ENCODE measurements at places on chromosomes 12 and 14. TPM values are rescaled to one million over a fixed set of nuclear protein-coding genes. Genes with fewer than 3 reads are reported as not detected.

Gene SMIM41
- 5.7 TPM for total RNA-seq

Gene POTEG
- total RNA-seq = not detected

Gene B4GALNT1
- total RNA-seq = 0.19 TPM

Gene HOXC4
- total RNA-seq = 1.1 TPM

Gene ZFHX2
- 0.26 TPM for total RNA-seq

Gene GUCY2C
- not detected for total RNA-seq

Gene CLEC4C
- total RNA-seq = not detected

Gene NGDN
- total RNA-seq = 43.3 TPM

Gene KCNC2
- not detected for total RNA-seq

Gene COX8C
- total RNA-seq = not detected

Gene CFAP251
- total RNA-seq = 2.9 TPM

Gene TGM1
- total RNA-seq = 566 TPM

Gene RNASE8
- not detected for total RNA-seq

Gene GON7
- 10.4 TPM for total RNA-seq

Gene RERGL
- 0.48 TPM for total RNA-seq

Gene AP5M1
- 32.3 TPM for total RNA-seq

Gene PLEK2
- 8.4 TPM for total RNA-seq

Gene TAS2R13
- total RNA-seq = 2.3 TPM

Gene DPY19L2
- 0.15 TPM for total RNA-seq

Gene C12orf43
- 9.1 TPM for total RNA-seq

Gene HOXC12
- total RNA-seq = not detected

Gene SLC35F4
- not detected for total RNA-seq

Gene GZMH
- 5.1 TPM for total RNA-seq

Gene RNF212B
- not detected for total RNA-seq

Gene IGFBP6
- total RNA-seq = 139 TPM

Gene ADAM20
- total RNA-seq = 1.1 TPM

Gene EMC9
- total RNA-seq = 12.1 TPM

Gene MYH6
- total RNA-seq = not detected

Gene C3AR1
- 9.5 TPM for total RNA-seq

Gene ACOT2
- 13.3 TPM for total RNA-seq

Gene TNFAIP2
- 163 TPM for total RNA-seq

Gene GARIN6
- total RNA-seq = not detected

Gene STXBP6
- 9.7 TPM for total RNA-seq

Gene MGP
- total RNA-seq = 108 TPM

Gene GPR84
- not detected for total RNA-seq

Gene CEBPE
- not detected for total RNA-seq

Gene KLRC2
- total RNA-seq = 0.35 TPM

Gene ADGRD1
- 2.3 TPM for total RNA-seq

Gene SMAGP
- total RNA-seq = 134 TPM

Gene DDN
- total RNA-seq = 0.26 TPM

Gene CDH24
- 3.4 TPM for total RNA-seq

Gene KCNK10
- total RNA-seq = 4.7 TPM

Gene NUP107
- 48.4 TPM for total RNA-seq

Gene NRIP2
- 1.6 TPM for total RNA-seq

Gene PARPBP
- total RNA-seq = 13.3 TPM

Gene EXOC3L4
- total RNA-seq = not detected

Gene SDR9C7
- total RNA-seq = 2.9 TPM

Gene SIX6
- total RNA-seq = not detected

Gene CCDC197
- total RNA-seq = not detected

Gene KRT4
- total RNA-seq = 11,803 TPM

Data from esophagus squamous epithelium (tissue), 5 donors.